ENCODE measurements at places on chromosomes 2 and 18.
A peak's percentile ranks its signal among the peaks of the same experiment; 100 is the strongest.

- no peak for DNase-seq
Measured at GRCh38 chr18:35348001-35348400, 3.8 kb upstream of the ZNF24 start.

GRCh38 chr18:77323640-77324299 lies 74.1 kb downstream of the GALR1 start:
- no peak for DNase-seq

DNA sequence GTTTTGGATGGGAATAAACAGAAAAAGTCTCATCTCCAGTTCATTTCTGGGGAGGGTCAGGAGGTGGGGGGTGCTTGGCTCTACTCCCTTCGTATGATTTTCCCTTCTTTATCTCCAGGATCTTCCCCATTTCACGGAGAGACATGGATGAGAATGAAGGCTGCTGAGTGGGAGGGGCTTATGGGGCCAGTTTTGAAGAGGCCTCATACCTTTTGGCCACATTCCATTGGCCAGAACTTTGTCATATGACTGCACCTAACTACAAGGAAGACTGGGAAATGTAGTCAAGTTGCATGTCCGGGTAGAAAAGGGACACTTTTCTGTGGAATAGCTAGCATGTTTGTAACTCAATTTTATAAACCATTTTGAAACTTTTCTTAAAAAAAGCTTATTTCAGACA lies 117.6 kb downstream of the NEDD4L start:
- no peak for DNase-seq

- DNase-seq, result no peak
Measured at GRCh38 chr2:162241571-162241970, 1.7 kb downstream of the FAP start.

- no peak for DNase-seq
Measured at GRCh38 chr18:23556145-23556780, 30.0 kb downstream of the NPC1 start.

- no peak for DNase-seq
Measured at GRCh38 chr2:85264471-85264870, 63.3 kb downstream of the TGOLN2 start.

GRCh38 chr18:58180738-58181353 lies 136.8 kb downstream of the NEDD4L start:
- peak; percentile 16 for DNase-seq

GRCh38 chr2:105744909-105745853 lies at the start of gene NCK2:
Gene NCK2 (plus strand): TSS chr2:105744912. CDS start chr2:105855064, 110,152 bp downstream.
- DNase-seq, result no peak

DNA sequence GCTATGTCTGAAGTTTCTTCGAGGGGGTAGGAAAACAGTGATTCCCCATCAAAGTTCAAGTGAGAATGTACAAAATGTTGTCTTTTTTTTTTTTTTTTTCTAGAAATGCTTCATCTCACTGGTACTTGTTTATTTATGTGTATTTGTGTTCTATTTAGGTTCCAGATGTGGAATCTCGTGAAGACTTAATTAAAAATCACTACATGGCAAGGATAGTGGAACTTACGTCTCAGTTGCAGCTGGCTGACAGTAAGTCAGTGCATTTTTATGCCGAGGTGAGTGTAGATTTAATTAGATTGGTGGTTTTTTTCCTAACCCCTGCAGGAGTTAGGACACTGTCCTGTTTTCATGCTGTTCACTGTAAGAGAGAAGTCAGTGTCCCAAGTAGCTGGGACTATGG lies 22.8 kb upstream of the STON1 start:
- DNase-seq, result no peak

DNA sequence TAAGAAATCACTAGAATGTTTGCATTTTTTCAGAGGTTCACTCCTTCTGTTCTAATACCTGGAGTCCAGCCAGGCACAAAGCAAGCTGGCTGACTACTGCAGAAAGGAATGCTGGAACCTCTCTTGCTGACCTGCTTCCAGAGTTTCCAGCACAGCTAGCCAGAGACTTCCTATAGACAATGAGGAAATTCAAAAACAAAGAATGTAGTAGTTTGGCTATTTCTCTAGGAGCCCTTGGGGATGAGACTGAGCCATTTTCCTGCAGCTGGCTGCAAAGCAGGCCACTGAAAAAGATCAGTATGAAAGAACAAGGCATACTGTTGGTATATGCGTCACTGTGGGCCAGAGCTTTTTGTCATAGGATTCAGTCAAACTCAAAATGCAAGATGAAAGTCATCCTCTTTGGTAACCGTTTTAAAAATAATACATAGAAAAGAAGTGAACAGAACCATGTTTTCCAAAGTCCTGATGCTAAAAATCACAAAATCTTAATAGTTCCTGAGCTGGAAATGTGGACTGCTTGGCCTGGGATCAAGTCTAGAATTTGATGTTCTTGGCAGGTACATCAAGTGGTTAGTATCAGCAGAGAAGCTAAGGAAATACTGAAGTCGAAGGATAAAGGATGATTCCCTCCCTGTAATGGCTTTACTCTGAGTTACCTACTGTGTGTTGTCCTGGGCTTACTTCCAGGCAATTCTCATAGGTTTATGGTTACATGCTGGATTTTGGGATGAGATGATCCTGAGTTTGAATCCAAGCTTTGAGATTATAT lies 9.0 kb upstream of the DSEL start:
- peak; percentile 56 for DNase-seq

GRCh38 chr2:126586317-126586716 lies 69.6 kb upstream of the GYPC start:
- DNase-seq, result no peak

DNA sequence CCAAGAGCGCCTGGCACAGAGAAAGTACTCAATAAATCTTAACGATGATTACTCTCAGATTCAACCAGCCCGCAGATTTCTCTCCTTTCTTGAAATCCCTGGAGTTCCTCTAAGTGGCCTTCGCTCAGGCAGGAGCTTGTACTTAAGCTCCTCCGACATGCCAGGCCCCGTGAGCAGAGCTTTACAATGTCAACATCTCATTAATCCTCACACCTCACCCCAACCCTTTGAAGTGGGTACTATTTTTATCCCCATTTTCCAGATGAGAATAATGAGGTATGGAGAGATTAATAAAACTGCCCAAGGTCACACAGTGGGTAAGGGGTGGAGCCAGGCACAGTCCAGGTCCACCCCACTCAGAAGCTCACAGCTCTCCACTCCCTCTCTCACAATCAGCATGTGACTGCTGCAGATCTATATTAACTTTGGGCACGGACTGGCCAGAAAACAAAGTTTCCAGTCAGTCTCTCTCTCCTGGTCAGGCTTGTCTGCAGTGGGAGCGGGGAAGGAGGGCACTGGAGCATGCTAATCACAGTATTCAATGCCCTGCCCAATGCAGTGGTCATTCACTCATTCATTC lies 18.0 kb downstream of the DNMT3A start:
- DNase-seq, result no peak

DNA sequence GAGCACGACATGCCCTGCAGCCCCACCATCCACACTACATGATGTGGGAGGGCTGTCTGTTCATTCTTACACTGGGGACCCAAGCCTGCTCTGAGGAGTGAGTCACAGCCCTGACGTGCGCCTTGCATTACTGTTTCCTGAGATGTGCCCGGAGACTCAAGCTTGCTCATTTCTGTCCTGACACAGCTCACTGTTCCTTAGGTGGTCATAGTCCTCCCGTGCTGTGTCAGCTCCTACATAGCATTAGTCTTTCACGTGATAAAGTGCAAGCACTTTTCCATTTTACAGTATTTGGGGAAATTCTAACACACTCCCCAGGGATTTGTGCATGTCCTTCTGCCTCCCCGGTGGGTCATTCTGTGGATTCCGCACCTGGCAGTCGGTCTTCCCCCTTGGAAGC lies 46.2 kb upstream of the TRIM43B start:
- DNase-seq, result no peak

DNA sequence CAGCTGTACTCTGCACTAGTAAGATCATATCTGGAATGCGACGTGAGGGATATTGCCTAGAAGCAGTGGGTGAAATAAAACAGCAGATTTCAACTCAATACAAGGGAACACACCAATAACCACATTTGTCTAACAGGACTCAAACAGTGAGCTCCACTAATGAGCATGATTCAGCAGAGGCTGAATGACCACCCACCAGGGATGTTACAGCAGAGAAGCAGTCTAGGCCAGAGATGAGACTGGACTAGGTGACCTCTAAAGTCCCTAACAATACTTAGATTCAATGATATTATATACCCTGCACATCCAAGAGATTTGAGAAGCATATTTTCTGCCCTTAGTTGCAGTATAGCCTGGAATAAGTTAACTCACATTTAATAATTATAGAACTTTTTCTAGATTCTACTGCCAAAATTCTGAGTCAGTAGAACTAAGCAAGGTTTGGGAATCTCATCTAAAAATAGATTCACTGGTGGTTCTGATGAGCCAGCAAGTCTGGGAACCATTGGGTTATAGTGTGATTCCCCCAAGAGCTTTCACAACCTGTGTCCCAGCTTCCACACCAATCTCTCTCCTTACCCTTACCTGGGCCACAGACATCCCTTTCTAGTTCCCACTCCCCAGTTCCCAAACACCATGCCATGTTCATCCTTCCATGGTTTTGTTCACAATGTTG lies 6.3 kb downstream of the THOC1 start:
- no peak for DNase-seq

DNA sequence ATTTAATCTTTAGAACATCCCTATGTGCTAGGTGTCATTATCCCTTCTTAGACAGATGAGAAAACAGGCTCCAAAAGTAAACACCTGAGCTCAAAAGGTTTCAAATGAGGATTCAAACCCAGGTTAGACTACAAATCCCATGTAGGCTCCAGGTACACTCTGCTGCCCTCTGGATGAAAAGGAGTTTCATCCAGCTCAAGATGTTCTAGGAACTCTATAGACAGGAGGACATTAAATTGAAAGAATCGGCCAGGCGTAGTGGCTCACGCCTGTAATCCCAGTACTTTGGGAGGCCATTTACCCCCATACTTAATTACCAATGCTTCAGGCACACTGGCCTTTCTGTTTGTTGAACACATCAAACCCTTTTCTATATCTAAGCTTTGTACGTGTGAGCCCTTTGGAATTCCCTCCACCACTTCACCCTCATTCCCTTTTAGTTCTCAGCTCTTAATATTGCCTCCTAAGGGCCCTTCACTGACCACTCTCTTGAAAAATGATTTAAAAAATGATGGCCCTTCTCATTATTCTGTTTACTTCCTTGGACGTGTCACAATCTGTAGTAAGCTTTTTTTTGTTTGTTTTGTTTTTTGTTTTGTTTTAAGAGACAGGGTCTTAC lies 10.7 kb downstream of the SLC25A12 start:
- DNase-seq, result no peak

DNA sequence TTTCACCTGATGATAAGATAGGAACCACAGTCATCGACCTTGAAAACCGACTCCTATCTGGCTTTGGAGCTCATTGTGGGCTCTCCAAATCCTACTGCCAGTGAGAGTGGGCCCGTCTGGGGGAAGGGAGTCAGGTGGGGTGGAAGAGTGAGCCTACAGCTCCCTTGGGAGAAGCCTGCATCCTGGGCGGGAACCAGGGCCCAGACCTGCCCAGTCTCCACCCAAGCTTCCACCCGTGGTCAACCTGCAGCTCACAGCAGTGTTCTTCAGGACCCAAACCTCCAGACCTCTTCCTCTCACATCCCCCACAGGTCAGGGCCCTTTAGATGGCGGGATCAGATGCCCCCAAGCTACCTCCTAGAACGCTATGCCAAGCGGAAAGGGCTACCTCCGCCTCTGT lies 40.2 kb downstream of the LMAN2L start:
- DNase-seq, result no peak

- DNase-seq, result no peak
Measured at GRCh38 chr2:24411488-24412151, 51.3 kb upstream of the ITSN2 start.

DNA sequence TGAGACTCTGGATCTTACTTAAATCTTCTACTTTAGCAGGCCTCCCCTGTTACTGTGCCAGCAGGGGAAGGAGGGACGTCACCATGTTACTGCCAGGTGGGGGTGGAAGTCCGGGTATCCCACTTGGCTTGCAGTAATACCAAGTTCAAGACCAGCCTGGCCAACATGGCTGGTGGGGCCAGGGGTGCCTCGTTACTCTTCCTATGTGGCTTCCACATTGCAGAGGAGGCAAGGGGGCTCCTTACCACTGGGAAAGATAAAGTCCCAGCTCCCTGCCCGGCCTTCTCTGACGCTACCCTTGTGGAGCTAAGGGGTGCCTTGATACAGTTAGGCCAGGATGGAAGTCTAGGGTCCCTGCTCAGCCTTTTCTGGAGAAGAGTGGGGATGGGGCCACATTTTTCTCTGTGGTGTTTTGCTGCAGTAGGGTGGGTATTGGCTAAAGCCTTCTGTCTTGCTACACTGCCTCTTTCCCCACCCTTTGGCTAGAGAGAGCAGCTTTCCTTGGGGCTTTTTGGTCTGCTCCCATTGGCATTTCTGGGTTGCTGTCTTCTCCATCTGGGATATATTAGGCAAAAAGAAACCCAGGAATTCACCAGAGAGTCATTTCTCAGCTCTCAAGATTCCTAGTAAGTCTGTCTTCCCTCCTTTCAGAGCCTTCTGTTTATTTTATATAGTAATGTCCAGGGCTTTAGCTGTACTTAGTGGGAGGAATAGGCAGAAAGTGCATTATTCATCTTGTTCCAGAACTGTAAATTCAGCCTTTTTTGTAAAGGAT lies 21.9 kb downstream of the ELMOD3 start:
- no peak for DNase-seq

DNA sequence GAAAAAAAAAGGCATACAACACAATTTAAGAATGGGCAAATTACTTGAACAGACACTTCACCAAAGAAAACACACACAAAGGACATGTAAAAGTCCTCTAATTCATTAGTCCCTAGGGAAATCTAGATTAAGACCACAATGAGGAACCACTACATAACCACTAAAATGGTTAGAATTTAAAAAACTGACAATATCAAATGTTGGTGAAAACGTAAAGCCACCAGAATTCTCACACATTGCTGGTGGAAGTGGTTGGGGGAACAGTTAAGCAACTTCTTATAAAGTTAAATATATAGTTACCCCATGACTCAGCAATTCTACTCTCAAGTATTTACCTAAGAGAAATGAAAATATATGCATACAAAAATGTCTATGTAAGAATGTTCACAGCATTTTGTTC lies 11.8 kb downstream of the RTN4 start:
- DNase-seq, result no peak

DNA sequence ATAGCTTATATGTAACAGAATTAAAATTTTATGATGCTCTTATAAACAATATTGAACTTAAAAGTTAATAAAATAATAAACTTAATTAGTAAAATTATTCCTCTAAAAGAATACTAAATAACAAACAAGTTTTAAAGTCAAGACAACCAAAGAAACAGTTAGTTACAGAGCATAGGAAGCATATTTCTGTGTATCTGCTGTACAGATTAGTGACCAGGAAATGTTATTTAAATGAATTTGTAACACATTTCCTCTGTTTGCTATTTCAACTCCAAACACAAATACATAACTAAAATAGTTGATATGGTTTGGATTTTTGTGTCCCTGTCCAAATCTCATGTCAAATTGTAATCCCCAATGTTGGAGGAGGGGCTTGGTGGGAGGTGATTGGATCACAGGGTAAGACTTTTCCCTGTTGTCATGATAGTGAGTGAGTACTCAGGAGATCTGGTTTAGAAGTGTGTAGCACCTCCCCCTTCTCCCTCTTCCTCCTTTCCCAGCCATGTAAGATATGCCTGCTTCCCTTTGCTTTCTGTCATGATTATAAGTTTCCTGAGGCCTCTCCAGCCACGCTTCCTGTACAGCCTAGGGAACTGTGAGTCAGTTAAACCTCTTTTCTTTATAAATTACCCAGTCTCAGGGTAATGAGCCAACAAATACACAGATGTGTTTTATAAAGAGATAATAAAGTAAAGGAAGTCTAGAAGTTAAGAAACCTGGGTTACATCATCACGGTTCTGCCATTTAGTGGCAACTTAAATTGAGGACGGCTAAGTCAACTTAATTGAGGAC lies 51.8 kb downstream of the ROCK2 start:
- no peak for DNase-seq

All from anterior cingulate cortex (tissue), 58 donors.